Substantia nigra (tissue), 51 donors: ENCODE measurements at places on chromosomes 3 and 15.

- no peak for DNase-seq
Observed at GRCh38 chr3:54710954-54711353, 216.9 kb downstream of the LRTM1 start.

- DNase-seq, result peak; percentile 23
Observed at GRCh38 chr3:66609660-66610561, 109.1 kb upstream of the LRIG1 start.

DNA sequence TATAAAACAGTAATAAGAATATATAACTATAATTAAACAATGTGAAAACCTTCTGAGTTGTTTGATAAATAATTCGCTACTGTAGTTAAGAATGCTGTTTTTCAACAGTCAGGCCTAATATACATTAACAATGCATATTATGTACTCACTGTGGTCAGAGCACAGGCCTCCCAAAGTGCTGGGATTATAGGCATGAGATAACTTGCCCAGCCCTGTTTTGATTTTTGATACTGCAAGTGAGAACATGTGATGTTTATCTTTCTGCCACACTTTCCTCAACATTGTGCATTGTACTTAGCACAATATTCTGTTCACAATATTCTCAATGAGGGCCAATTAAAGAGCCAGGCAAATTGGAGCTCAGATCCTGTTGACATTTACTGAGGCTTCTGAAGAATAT lies 274.5 kb upstream of the RARB start:
- no peak for DNase-seq

DNA sequence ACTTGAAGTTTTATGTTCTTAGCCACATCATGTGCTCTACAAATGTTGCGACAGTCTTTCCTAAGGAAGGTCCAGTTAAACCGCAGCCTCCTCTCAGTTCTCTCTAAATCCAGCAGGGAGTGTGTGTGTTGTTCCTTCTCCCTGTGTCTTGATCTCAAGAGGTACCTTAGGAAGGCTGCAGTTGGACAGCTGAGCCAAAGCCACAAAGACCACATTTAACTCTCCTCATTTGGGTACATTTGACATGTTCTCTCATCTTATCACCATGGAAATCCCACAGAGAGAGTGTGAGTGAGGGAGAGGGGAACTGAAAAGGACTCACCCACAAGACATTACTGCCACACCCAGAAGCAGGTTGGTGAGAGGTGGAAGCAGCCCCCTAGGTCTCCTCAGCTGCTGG lies 79.5 kb downstream of the CD200R1L start:
- DNase-seq, result no peak

- no peak for DNase-seq
Observed at GRCh38 chr15:85743392-85744055, 51.2 kb downstream of the KLHL25 start.

DNA sequence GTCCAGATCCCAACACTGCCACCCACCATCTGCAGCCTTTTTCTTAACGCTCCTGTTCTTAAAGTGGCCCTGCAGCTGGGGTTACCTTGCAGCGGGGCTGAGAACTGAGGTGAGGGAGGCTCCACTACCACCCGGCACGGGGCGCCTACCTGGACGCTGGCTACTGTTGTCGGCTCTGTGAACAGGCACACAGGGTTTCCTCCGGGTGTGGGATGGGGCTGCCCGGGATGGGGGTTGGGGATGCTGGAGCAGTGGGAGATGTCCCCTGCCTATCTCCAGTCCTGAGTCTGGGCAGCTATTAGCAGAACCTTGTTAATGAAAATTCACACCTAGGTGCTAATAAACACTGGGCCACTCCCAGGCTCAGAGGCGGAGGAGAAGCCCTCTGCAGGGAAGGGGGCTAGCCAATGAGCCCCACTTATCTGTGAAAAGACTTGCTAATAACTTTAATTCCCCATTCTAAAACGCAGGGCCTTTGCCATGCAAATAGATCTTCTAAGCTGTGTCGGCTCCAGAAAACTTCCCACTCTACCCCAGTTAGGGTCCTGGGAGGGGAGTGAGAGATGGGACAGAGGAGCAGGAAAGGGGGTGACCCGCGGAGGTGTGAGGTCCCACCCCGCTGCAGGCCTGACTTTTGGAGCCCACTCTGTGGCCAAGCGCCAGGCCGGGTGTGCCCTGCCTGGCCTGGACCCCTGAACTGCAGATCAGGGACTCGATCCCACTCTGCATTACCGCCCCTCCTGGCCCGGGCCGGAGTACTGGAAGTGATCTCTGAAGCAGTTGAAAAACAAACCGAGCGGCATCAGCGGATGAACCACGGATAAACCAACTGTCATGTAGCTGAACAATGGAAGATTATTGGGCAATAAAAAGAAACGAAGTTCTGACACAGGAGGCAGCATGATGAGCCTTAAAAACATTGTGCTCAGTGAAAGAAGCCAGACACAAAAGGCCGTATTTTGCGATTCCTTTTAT lies 3.1 kb downstream of the MESP1 start:
- DNase-seq, result no peak

GRCh38 chr15:40793216-40793989 lies 13.5 kb upstream of the ZFYVE19 start:
- DNase-seq, result no peak

- DNase-seq, result no peak
Observed at GRCh38 chr3:187130346-187131066, 8.8 kb downstream of the RPL39L start.

- DNase-seq, result no peak
Observed at GRCh38 chr3:63228087-63228486, 50.0 kb upstream of the SYNPR start.

DNA sequence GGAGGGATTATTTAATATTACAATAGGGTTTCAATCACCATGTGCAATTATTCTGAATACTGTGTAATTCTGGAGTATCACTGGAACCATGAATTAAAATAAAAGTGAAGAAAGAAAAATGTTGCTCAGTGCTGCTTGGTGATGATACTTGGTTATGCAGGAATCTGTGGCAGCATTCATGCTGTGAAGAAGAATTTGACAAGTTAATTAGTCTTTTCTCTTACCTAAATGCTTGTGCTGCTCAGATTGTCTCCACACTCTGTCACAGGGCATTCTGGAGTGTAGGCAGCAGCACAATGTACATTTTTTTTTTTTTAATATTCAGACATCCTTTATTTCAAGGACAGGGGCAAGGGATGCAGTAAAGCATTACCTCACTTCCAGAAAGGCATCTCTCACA lies 749.3 kb upstream of the CADM2 start:
- no peak for DNase-seq

DNA sequence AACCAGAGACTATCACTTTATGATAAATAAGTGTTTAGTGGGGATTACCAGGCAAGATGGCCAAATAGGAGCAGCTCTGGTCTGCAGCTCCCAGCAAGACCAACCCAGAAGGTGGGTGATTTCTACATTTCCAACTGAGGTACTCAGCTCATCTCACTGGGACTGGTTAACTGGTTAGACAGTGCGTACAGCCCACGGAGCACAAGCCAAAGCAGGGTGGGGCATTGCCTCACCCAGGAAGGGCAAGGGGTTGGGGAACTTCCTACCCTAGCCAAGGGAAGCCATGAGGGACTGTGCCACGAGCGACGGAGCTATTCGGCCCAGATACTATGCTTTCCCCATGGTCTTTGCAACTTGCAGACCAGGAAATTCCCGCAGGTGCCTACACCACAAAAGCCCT lies 171.0 kb downstream of the CTNNB1 start:
- DNase-seq, result no peak

GRCh38 chr15:57500256-57500655 lies 91.4 kb upstream of the MYZAP start:
- no peak for DNase-seq

GRCh38 chr3:55636300-55637195 lies 149.4 kb upstream of the WNT5A start:
- no peak for DNase-seq

- DNase-seq, result no peak
Observed at GRCh38 chr3:193782276-193782647, 189.3 kb downstream of the OPA1 start.
